Left kidney (tissue), 8 donors: ENCODE measurements at places on chromosomes 6 and 20.

DNA sequence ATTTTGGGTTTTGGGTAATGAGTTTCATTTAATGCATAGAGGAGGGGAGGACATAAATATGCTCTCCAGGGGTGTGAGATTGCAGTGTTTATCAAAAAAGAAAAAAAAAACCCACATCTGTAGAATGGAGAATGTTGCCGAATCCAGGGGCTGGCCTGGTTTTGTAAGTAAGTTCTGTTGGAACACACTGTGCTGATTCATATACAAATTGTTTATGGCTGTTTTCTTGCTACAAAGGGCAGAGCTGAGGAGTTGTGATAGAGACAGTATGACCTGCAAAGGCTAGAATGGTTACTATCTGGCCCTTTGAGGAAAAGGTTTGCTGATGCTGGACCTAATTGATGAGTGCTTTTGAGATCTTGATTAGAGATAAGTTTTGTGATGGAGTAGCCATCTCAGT lies 30.4 kb downstream of the SCAF8 start:
- no peak for DNase-seq

GRCh38 chr6:100346828-100347227 lies 117.9 kb downstream of the SIM1 start:
- DNase-seq: no peak

DNA sequence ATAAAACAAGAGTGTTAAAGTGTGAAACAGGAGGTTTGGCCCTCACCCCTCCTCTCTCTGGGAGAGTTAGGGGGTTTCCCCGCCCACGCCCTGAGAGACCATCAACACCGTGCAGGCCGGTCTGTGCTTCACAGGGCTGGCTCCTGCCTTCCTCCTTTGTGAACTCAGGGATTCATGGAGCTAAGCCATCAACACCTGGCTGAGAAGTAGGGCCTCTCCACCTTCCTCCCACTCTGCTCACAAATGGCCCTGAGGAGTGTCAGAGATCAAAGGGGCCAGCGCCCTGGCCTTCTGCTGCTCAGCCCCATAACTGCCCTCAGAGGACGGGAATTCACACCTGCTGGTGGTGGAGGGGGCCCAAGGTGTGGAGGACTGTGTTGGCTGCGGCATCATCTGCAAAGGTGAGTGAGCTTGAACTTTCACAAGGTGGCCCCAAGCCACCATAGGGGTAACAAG lies 88.6 kb downstream of the PSMB1 start:
- DNase-seq: no peak

DNA sequence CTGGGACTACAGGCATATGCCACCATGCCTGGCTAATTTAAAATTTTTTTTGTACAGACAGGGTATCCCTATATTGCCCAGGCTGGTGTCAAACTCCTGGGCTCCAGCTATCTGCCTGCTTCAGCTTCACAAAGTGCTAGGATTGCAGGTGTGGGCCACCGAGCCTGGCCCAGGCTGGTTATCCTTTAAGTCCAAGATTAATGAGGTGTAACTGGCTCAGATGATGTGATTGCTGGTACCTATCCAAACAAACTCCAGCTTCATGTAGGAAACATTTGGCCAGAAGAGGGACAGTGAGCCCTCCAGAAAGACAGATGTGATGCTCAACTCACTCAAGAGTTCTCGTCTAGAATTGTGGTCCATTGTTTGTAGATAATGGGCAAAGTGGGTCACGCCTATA lies 9.2 kb upstream of the ZNF318 start:
- DNase-seq: peak; percentile 53

GRCh38 chr6:81049425-81050042 lies 702.9 kb downstream of the TENT5A start:
- no peak for DNase-seq

GRCh38 chr20:40651151-40651550 lies 37.9 kb downstream of the MAFB start:
- no peak for DNase-seq

GRCh38 chr6:7893342-7893741 lies 17.2 kb downstream of the TXNDC5 start:
- DNase-seq: no peak

- DNase-seq: no peak
These were observed 33.7 kb downstream of the GJA10 start for GRCh38 chr6:89927791-89928550.

- DNase-seq: no peak
These were observed 232.9 kb downstream of the EPM2A start for GRCh38 chr6:145502416-145502815.

DNA sequence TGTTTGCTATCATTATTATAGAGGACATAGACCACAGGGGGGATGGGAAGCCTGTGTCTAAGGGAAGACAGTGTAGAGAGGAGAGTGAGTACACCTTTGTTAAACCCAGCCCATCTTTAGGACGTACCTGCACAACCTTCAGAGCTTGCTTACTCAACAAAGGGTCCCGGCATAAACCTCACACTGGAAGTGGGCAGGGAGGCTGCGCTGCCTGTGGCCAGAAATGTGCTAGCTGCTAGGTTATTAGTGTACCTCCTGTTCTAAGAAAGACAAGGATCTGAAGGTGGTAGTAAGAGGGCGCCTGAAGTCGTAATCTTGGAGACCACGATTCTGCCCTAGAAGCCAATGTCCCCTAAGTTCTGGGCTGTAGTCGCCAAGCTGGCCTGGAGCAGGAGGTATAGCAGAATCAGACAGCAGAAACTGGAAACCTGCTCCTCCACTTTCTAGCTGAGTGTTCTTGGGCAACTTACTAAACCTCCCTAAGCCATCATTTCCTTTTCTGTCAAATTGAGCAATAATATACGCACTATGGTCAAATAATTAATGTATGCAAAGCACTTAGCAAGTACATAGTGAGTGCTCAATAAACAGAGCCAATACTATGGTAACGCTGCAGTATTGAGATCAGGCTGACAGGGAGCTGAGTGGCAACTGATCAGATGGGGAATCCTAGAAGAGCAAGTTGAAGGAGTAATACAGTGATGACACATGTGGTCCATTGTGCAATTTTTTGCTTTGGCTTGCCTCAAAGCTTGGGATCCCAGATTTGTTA lies 16.8 kb upstream of the AKIRIN2 start:
- DNase-seq: no peak

- DNase-seq: no peak
These were observed 257.5 kb upstream of the PMEPA1 start for GRCh38 chr20:57967364-57967763.

DNA sequence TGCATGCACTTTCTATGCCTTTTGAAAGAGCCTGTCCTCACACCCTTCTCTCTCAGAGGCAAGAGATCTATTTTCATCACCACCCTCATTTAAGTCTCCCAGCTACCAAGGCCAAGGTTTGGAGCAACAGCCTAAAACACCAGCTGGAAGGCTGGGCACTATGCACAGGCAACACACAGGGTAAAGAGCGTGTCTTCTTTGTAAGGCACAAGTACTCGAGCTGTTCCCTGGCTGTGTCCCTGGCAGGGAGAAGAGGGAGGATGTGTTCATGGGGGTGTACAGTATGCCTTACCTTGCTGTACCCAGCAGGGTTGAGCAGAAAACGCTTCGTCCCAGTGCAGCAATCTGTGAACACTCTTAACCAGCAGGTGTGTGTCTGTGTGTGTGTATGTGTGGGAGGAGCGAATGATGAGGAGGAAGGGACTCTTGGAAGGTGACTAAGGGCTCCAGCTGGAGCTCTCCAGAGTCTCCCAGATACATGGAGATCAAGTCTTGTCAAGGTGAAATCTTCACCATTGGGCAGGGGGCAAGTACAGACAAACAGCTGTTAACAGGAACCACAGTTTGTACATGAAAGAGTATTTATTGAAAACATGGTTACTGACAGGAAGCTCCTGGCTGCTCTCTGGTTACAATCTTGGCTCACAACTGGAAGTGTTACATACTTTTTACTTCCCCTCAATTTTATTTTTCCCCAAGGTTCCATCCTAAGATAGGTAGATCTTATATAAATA lies 40.8 kb downstream of the ELMO2 start:
- DNase-seq: no peak

DNA sequence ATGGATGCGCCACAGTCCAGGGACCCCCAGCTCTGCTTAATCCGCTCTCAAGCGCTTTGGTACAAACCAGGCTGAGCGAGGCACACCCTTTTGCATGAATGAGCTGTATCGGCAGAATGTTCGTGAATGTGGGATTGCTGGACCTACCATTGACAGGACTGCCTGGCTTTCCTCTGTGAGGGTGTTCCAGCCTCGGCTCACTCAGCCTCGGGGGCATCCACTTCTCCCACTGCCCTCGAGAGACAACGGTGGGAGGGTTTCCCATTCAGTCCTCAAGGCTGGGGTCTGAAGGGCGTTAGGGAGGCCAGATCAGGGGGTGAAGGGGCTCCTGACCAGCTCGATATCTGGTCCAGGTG lies 17.4 kb downstream of the MDFI start:
- DNase-seq: no peak

- DNase-seq: no peak
These were observed 41.6 kb upstream of the LYRM2 start for GRCh38 chr6:89680150-89680549.

DNA sequence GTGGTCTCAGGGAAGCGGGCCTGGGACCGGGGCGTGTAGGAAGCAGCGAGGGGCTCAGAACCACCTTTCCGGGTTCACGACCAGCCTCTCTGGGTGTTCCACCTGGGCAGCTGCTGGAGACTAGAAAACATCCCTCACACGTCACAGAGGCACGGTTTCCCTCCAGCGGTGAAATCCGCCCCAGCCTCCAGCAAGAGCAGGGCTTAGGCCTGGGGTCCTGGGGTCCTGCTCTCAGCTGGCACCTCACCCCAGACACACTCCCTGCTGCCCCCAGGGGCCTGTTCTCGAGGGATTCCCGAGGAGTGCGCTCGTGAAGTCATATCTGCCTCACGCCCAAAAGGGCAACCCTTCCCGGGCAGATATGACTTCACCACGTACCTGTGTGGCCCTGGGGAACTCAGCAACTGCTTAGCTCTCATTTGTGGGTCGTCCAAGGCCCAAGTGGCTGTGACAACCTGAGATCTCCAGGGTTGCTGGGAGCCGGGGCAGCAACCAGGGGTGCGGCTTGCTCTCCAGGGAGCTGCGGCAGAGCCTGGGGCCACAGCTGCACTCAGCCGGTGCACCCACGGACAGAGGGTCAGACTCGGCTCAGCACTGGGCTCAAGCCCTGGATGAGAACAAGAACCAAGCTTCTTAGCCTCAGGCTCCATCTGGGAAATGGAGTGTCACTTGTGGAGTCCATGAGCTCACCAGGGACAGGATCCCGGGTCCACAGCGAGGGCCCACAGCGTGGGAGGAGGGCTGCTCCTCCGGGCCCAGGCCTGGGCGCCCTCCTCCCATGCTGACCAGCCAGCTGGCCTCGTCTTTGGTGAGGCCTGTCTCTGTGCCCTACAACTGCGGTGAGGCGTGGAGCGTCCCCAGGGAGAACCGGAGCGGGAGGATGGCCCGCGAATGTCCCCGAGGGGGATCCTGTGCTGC lies 661 bp downstream of the FNDC11 start:
- DNase-seq: no peak

DNA sequence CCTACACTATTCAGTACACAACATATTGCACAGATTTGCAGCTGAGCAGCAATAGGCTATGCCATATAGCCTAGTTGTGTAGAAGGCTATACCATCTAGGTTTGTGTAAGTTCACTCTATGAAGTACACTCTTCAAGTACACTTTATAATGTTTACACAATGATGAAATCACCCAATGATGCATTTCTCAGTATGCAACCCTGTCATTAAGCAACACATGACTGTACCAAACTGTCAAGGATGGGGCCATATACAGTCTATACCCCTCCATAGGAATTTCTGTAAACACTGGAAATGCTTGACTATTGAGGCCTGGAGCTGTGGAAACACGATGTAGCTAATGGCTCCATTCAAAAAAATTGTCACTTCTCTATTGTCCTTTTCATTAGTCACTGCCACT lies 535.4 kb downstream of the EPM2A start:
- DNase-seq: no peak

- no peak for DNase-seq
These were observed 17.9 kb downstream of the C6orf15 start for GRCh38 chr6:31094389-31094881.

GRCh38 chr6:148885136-148885865 lies 138.5 kb downstream of the UST start:
- no peak for DNase-seq

GRCh38 chr6:98433325-98434056 lies 400.9 kb upstream of the POU3F2 start:
- no peak for DNase-seq

DNA sequence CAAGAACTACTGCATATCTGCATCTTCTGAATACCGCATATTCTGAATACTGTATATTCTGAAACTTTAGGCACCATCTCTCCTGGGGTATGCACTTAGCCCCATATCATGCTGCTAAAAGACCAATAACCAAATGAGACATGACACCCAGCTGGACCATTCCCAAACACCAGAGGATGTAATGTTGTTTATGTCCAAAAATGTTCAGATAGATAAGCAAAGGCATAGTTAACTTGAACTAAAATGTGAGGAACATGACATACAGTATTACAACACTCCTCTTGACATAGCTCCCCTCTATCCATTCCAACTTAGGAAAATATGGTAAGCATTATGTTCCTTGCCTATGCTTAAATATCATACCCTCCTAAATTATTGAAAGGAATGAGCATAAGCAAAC lies 127.3 kb downstream of the TENT5A start:
- no peak for DNase-seq

- no peak for DNase-seq
These were observed 267.8 kb downstream of the ERMARD start for GRCh38 chr6:170018936-170019817.

DNA sequence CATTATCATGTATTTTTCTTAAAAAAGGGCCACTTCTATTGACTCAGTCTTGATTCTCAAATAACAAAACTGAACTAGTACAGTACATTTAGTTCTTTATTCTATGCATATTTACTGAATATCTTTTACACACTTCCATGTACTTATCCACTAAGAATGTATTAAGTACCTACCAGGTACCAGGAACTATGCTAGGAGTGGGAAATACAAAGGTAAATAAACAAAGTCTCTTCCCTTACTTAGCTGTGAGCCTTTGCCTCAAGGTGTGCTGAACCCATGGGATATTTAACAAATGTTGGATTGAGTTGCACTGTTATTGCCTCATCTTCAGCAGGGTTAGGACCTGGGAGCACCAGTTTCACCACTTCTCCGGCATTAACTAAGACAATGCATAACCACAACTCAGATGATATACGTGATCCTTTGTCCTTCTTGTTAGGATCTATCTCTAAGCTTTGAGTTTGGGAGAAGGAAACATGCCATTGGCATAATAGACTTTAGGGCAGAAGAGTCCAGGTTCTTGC lies 533.9 kb downstream of the TFAP2B start:
- DNase-seq: no peak

- DNase-seq: peak; percentile 44
These were observed 535 bp downstream of the NKAIN2 start for GRCh38 chr6:123804014-123804786.

- no peak for DNase-seq
These were observed 29.4 kb downstream of the PSMG4 start for GRCh38 chr6:3287976-3288707.

GRCh38 chr6:169395080-169395805 lies 141.6 kb upstream of the THBS2 start:
- no peak for DNase-seq

DNA sequence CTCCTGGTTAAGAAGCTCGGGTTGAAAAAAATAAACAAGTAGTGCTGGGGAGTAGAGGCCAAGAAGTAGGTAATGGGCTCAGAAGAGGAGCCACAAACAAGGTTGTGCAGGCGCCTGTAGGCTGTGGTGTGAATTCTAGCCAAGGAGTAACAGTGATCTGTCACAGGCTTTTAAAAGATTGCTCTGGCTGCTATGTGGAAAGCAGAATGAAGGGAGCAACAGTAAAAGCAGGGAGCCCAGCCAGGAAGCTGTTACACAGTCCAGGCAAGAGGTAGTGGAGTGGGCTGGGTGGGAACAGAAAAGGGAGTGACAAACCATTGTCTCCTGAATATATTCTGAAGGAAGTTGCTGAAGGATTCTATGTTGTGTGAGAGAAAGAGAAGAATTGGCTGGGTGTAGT lies 2.0 kb downstream of the HFE start:
- DNase-seq: no peak
